ENCODE measurements at places on chromosomes 11 and 22.

- DNase-seq: no peak
Observed at GRCh38 chr22:47032956-47033647, 270.7 kb downstream of the TBC1D22A start.

DNA sequence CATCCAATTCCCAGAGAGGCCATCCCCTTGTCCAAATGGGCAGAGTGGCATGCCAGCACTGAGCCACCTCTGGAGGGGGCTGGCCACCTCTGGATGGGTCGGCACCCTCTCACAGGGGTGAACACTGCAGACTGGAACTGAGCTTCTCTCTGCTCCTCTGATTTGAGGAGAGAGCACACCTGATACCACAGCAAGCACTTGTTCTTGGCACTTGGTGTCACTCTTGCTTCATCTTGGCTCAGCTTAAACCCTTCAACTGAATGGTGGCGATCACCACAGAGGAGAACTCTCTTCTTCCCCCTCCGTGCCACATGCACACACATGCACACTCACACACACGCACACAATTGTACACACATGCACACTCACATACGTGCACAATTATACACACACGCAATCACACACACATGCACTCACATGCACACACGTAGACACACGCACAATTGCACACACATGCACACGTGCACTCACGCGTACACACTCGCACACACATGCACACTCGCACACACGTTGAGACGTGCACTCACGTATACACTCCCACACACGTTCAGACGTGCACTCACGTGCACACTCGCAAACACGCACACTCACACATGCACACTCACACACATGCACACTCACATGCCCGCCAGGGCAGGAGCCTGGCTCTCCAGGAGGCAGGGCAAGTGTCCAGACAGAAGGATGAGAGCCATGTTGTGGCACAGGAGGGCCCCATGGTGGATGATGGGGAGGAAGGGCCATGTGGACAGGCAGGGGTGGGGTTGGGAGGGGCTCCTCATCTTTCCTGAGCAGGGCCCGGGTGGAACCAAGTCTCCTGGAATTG lies 23.4 kb downstream of the OVOL1 start:
- DNase-seq: no peak

- DNase-seq: no peak
Observed at GRCh38 chr11:78840200-78840599, 265.5 kb upstream of the NARS2 start.

- peak; percentile 3 for DNase-seq
Observed at GRCh38 chr11:83157594-83158356, 844 bp downstream of the PCF11 start.

DNA sequence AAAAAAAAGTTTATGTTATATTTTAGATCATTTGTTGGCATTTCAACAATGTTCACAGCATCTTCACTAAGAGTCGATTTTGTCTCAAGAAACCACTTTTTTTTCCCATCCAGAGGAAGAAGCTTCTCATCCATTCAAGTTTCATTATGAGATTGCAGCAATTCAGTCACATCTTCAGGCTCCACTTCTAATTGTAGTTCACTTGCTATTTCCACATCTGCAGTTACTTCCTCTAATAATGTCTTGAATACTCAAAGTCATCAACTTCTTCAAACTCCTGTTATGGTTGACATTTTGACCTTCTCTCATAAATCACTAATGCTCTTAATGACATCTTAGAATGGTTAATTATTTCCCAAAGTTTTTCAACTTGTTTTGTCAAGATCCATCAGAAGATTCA lies 61.3 kb upstream of the CHORDC1 start:
- no peak for DNase-seq

DNA sequence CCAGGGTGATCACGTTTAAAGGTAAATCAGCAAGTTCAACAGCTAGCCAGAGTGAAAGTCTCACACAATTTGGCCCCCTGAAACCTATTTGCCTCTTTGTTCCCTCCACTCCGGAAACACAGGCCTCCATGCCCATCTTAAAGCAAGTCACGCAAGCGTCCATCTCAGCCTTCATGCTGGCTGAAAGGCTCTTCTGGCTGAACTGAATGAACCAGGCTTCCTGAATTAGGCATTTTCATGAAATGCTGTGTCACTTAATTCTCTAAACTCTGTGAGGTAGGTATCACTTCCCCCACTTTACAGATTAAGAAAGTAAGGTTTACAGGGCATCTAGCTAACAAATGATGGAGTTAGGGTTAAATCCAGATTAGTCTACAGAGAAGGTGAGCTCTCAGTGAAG lies 1.4 kb downstream of the SLC25A17 start:
- DNase-seq: no peak

- DNase-seq: no peak
Observed at GRCh38 chr11:30535818-30536217, 50.3 kb downstream of the MPPED2 start.

- no peak for DNase-seq
Observed at GRCh38 chr11:62689421-62690183, at the start of gene LRRN4CL. TSS of gene LRRN4CL (minus strand) at chr11:62689530. CDS start at chr11:62688508, 1,022 bp downstream.

GRCh38 chr11:107018219-107018901 lies at the start of gene GUCY1A2:
TSS of gene GUCY1A2 (minus strand) at chr11:107018476. CDS start at chr11:107018055, 421 bp downstream.
- DNase-seq: no peak

DNA sequence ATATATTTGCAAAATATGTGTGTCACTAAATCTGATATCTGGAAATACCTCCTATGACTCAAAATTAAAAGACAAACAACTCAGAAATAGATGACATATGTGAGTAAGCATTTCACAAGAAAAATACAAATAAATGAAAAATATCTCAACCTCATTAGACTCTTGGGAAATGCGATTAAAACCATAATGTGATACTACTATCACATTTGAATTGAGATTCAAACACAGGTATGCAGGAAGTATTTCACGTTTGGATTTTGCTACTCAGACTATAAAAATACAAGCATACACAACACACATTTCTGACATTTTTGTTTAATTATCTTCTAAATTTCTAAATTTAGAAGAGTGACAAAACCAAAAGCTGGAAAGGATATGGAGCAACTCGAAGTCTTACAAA lies 811.9 kb upstream of the LRRC4C start:
- no peak for DNase-seq

DNA sequence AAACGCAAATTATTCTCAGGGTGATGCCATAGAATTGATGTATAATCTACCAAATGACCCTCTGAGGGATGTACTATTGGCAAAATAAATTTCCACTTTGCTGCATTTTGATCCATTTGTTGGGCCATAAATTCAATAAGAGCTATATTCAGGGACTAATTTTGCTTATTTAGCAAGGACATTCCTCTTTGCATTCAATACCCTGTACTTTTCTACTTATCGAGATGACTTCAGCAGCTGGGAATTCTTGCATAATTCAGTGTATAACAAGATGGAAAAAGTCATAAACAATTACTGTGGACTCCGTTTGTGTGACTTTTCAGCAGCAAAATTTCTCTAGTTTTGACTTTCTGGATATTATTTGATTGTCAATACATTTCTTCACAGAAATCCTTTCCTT lies 744.7 kb upstream of the CCDC179 start:
- DNase-seq: no peak

GRCh38 chr11:73229896-73230875 lies 12.1 kb downstream of the P2RY2 start:
- DNase-seq: no peak

Data from NCI-H2107 (cell line).